WTC11 (cell line): ENCODE measurements at places on chromosomes 13 and 19. TPM values are rescaled to one million over a fixed set of nuclear protein-coding genes. Genes with fewer than 3 reads are reported as not detected.

- H3K27me3 ChIP-seq: no peaks in the 10 kb centered on the region
- H3K4me3 ChIP-seq: no peak overlapping the region
- DNase-seq: no peak
- H3K36me3 ChIP-seq: no peaks in the 10 kb centered on the region
- peaks cover 11% of the 10 kb centered on the region for H3K4me1 ChIP-seq
These were observed 207.6 kb downstream of the DACH1 start for GRCh38 chr13:71659404-71659803.

DNA sequence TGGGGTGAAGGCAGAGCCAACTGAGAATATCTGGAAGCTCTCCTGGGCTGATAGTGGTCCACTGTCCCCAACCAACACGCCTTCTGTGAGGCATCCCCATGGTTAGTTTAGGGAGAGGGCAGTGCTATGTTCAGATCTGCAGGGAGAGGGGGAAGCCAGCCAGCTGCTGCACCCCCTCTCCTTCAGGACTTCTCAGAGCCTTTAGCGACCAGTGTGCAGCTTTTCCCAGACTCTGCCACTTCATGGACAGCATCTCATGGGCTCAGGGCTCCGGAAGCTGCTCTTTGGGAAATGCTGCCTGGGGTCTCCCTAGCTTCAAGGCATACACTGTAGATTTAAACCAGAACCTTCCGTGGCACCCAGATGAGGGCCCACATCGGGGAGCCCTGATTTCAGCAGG lies 33.5 kb downstream of the TMED1 start:
- no peak for DNase-seq
- no peak overlapping the region; the same call in 1 of the 2 replicates for H3K27ac ChIP-seq
- H3K36me3 ChIP-seq: peaks cover 34% of the 10 kb centered on the region
- no peaks in the 10 kb centered on the region for H3K4me1 ChIP-seq

DNA sequence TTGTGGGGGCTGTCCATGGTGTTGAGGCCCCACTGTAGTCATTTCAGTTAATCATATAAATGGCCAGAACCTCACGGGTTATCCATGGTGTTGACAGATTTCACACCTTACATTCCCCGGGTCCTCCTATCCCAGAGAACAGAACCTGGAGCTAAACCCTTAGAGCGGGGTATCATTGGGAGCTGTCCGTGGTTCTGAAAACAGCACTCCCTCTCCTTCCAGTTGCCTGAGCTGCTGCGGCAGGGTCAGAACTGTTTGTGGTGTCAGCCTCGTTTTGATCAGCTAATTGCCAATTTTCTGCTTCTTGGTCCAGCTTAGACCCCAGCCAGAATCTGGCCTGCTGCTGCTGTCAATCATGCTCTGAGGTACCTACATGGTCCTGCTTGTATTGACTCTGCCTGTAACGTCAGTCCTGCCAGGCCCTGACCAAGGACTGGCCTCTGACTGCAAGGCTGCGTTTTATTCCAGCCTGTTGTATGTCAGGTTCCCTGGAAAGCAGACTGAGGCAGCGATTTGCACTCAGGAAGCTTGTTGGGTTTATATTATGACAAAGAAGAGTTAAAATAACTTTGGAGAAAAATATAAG lies 55.8 kb upstream of the KCTD15 start:
- peaks cover 13% of the 10 kb centered on the region for H3K4me1 ChIP-seq
- H3K27ac ChIP-seq: no peak overlapping the region
- H3K27me3 ChIP-seq: no peaks in the 10 kb centered on the region; the same call in 1 of the 2 replicates
- no peak overlapping the region for H3K4me3 ChIP-seq

DNA sequence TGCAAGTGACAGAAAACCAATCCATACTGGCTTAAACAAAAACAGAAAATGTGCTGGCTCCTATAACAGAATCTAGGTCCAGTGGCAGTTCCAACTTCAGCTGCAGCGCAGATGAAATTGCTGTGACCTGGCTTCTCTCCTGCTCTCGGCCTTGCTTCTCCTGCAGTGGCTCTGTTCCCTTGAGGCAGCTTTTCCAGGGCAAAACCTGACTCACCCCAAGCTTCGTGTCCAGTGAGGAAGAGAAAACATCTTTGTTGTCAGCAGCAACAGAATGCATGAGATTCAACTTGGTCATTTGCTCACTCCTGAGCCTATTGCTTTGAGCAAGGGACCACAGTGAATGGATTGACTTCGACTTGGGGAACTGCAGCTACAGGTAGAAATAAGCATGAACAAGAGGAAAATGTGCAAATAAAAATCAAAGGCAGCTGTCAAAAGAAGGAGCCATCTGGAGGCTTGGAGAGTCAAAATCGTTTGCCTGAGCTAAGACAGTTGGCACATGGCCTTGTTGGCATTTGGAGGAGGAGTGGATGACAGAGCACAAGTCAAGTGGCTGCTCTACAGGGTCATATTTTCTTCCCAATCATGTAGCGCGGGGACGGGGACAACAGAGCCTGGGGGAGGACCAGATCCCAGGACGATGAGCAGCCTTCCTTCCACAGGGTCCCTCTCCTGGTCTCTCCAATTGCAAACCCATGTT lies 523.4 kb downstream of the FGF9 start:
- H3K27ac ChIP-seq: no peak overlapping the region
- no peak overlapping the region for H3K4me3 ChIP-seq
- no peaks in the 10 kb centered on the region for H3K27me3 ChIP-seq

The JSRP1 gene
- total RNA-seq: 0.33 to 1.4 TPM (median 0.73 TPM) in 3 replicates

The FCGBP gene
- 2.8 to 4.4 TPM (median 3.5 TPM) in 3 replicates for total RNA-seq

The ATP4A gene
- total RNA-seq: 0.59 to 1.2 TPM (median 1.1 TPM) in 3 replicates
